ENCODE measurements at places on chromosomes 6 and 20.

GRCh38 chr20:48287021-48287494 is 501.8 kb upstream of the SULF2 start:
- no peak for DNase-seq

DNA sequence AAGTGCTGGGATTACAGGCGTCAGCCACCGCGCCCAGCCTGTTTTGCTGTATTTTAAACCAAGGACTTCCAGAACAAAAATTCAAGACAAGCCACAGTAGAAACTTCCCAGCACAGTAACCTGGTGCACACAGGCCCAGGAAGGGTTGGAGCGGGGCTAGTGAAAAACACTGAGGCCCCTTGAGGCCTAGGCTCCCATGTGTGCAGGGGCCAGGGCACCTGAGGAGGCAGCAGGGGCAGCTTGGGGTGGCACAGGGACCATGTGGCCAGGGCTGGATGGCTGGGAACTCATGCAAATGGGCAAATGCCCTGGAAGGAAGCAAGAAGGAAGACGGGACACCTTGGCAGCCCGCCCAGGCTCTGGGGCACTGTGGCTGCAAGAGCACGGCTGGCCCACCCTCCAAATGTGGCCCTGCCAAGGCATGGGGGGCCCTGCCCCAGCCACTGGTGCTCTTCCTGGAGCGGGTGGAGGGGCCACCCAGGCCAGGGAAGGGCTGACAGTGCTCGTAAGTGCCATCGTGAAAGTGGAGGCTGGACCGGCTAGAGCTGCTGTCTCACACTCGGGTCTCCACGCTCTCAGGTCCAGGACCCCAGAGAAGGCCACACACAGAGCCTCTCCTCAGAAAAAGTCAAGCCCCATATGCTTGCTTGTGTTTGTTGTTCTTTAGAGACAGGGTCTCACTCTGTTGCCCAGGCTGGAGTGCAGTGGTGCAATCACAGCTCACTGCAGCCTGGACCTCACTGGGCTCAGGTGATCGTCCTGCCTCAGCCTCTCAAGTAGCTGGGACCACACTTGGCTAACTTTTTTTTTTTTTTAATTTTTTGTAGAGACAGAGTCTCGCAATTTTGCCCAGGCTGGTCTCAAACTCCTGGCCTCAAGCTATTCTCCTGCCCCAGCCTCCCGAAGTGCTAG is 10.3 kb downstream of the SLC2A4RG start:
- DNase-seq, result no peak

DNA sequence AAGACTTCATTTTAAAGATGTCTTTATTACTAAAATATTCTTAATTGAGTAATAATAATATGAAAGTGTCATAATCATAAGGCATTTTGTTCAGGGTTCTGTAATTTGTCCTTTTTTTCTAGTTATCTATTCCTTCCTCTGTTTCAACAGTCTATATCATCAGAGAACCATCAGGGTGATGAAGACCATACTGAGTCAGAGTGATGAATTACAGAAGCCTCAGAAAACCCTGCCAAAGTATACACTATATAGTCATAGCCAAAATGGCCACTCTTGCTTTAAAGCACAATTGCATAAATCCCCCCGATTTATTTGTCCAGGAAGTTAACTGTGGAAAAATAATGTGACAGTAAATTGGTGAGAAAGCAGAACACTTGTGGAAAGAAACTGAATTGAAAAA is 735.0 kb downstream of the EPHA7 start:
- no peak for DNase-seq

- no peak for DNase-seq
Measured at GRCh38 chr6:142597836-142598235, 296.0 kb downstream of the ADGRG6 start.

DNA sequence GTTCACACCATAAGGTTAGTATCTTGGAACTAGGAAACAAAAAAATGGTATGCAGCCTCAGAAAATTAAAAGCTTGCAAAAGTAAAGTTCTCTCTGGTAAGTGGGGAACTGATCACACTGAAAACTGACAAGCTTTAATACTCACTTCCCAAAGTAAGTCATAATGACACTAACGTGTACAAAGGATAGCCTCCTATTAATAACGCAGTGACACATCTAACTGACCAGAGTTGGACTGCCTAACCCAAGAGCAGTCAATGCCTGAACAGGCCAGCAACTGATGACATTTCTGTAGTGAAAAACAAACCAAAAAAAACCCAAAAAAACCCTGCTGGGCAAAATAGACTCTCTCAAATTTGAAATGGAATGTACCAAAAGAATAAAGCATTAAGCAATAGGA is 30.7 kb downstream of the CHD6 start:
- no peak for DNase-seq

- DNase-seq, result no peak
Measured at GRCh38 chr6:37006793-37007339, 1.4 kb downstream of the FGD2 start.

- DNase-seq, result no peak
Measured at GRCh38 chr6:37889051-37889450, 69.5 kb downstream of the ZFAND3 start.

GRCh38 chr20:50592282-50593004 is 82.3 kb downstream of the PTPN1 start:
- DNase-seq, result no peak

DNA sequence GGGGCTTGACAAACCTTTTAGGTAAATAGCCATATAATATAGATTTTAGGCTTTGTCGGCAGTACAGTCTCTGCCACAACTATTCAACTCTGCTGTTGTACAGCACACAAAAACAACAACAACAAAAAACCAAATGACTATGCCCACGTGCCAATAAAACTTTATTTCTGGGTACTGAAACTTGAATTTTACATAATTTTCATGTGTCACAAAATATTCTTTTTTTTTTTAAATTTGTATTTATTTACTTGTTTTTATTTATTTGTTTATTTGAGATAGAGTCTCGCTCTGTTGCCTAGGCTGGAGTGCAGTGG is 34.8 kb upstream of the B4GALT5 start:
- no peak for DNase-seq

- no peak for DNase-seq
Measured at GRCh38 chr20:23224806-23225205, 125.8 kb upstream of the NXT1 start.

DNA sequence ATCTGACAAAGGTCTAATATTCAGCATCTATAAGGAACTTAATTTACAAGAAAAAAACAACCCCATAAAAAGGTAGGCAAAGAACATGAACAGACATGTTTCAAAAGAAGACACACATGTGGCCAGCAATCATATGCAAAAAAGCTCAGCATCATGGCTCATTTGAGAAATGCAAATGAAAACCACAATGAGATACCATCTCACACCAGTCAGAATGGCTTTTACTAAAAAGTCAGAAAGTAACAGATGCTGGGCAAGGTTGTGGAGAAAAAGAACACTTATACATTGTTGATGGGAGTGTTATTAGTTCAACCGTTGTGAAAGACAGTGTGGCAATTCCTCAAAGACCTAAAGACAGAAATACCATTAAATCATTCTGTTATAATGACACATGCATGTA is 289.9 kb upstream of the MMS22L start:
- DNase-seq, result no peak

GRCh38 chr6:106334646-106335448 is 9.3 kb upstream of the ATG5 start:
- DNase-seq, result peak; percentile 9

DNA sequence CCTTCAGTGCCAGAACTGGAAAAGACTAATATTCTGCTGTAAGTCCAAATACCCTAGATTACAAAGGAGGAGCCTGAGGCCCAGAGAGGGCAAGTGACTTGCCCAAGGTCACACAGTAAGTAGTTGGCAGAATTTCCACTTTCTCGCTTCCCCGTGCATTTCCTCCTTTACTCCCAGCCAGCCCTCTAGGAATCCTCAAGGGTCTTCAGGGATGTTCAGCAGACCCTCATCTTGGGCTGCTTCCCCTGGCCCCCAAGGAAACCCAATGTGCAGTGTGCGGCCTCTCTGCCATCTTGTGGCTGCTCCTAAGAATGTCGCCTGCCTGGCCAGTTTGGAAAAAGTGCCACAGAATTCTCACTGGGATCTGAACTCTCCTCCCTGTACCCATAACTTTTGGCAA is 217.7 kb upstream of the LRFN2 start:
- no peak for DNase-seq

DNA sequence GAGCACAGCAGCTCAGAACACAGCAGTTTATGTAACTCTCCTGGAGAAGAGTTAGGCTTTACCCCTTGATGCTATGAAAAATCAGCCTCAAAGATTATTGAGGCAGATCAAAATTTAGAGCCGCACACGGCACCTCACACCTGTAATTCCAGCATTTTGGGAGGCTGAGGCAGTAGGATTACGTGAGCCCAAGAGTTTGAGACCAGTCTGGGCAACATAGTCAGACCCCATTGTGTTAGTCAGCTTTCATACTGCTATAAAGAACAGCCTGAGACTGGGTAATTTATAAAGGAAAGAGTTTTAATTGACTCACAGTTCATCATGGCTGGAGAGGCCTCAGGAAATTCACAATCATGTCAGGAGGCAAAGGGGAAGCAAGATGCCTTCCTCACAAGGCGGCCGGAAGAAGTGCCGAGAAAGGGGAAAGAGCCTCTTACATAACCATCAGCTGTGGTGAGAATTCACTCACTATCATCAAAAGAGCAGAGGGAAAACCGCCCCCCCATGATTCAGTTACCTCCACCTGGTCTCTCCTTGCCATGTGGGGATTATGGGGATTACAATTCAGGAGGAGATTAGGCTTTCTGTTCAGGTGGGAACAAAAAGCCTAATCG is 87.7 kb downstream of the SGK1 start:
- DNase-seq, result no peak

GRCh38 chr20:37526839-37527637 is 638 bp downstream of the BLCAP start:
- no peak for DNase-seq

- DNase-seq, result no peak
Measured at GRCh38 chr20:14821251-14821650, 483.8 kb upstream of the FLRT3 start.

DNA sequence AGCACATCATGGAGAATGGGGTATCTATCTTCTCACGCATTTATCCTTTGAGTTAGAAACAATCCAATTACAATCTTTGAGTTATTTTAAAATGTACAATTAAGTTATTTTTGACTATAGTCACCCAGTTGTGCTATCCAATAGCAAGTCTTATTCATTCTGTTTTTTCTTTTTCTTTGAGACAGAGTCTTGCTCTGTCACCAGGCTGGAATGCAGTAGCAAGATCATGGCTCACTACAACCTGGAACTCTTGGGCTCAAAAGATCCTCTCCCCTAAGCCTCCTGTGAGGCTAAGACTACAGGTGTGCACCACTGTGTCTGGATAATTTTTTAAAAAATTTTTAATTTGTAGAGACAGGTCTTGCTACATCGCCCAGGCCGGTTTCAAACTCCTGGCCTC is 201.5 kb upstream of the ZNF217 start:
- peak; percentile 9 for DNase-seq

DNA sequence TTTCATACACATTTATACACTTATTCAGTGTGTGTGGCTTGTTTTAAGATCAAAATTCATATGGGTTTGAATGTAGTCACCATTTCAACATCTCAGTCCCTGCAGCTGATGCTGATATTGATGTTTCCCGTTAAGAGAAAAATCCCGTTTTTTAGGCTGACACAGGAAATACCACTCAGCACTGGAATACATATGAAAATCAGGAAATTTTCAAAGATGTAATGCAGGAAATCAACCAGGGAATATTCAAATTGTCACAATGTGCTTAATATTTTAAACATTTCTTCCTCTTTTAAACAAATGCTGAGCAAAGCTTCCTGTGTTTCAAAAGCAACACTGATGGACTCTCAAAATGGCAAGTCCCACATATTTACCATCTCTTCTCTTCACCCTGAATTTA is 94.5 kb upstream of the MARCKS start:
- DNase-seq, result no peak

DNA sequence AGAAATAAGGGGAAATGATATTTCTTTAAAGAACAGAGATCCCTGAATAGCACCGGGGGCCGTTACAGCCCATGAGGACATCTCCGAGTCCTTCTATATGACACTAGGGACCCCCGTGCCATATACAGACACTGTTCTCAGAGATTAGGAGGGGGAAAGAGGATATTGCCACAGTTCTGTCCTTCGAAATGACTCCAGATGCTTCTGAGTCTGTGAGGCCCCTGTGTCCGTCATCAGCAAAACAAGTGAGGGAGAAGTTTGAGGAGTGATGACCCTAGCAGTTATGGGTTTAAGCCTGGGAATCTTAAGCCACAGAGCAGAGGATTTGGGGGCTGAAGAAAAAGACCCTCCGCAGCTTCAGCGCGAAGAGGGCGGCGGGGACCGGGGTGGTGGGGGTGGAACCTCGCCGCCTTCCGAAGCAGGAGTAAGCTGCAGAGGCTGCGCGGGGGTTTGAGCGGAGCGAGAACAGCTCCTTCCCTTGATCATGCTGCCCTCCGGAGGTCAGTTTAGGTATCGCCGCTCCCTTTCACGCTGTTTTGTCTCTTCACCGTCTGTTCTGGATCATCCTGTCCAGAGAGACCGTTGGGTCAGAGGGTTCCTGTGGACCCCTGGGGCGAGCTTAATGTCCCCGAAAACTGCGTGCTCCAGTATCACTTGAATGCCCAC is 23.6 kb downstream of the VPS52 start:
- no peak for DNase-seq

DNA sequence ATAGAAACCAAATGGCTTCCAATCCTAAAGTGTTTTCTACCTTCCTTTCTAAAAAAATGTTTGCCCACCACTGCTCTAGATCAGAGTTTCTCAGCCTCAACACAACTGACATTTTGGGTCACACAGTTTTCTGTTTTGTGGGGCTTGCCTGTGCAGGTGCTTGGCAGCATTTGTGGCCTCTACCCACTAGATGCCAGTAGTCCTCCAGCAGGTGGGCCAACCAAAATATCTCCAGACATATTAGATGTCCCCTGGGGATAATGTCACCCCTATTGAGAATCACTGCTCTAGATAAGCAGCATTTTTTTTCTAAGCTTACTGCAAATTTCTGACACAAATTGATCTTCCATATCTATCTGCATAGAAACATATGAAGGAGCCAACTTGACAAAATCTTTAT is 26.3 kb upstream of the EPM2A start:
- no peak for DNase-seq

DNA sequence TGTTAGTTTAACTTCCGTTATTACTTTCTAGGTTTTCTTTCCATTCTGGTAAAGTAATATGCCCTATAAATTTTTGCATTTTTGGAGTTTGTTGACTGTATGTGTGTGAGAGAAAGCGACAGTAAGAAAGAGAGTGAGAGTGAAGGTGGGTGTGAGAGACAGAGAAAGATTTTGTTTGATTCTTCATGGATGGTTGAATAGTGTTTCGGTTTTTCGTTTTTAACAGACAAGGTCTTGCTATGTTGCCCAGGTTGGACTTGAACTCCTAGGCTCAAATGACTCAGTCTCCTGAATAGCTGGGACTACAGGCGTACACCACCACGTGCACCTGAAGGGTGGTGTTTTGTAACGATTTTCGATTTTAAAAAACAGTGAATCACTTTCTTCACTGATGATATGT is 329.1 kb upstream of the RUNX2 start:
- no peak for DNase-seq

- no peak for DNase-seq
Measured at GRCh38 chr6:47247227-47247797, 62.4 kb downstream of the TNFRSF21 start.

DNA sequence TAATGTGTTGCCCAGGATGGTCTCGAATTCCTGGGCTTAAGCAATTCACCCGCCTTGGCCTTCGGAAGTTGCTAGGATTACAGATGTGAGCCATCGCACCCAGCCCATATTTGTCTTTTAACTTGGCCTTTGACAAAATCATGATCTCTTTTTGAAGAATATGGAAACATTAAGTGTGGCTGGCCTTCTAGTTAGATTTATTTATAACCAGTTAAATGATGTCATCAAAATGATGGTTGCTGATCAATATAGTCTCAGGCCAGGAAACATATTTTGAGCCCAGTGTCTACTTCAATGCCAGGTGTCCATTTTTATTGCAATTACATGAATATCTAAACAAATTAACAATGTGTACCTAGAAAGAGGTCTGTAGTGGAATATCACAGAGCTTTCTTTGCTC is 69.4 kb downstream of the TMEM200A start:
- no peak for DNase-seq

All from BJ (cell line).